ENCODE measurements at places on chromosomes 16 and 17.

- no peak for DNase-seq
Measured at GRCh38 chr16:23434380-23434779, 18.6 kb downstream of the COG7 start.

- no peak for DNase-seq
Measured at GRCh38 chr17:55582897-55583296, 71.6 kb upstream of the SMIM36 start.

GRCh38 chr17:1705004-1705403 lies 5.2 kb downstream of the TLCD2 start:
- no peak for DNase-seq

DNA sequence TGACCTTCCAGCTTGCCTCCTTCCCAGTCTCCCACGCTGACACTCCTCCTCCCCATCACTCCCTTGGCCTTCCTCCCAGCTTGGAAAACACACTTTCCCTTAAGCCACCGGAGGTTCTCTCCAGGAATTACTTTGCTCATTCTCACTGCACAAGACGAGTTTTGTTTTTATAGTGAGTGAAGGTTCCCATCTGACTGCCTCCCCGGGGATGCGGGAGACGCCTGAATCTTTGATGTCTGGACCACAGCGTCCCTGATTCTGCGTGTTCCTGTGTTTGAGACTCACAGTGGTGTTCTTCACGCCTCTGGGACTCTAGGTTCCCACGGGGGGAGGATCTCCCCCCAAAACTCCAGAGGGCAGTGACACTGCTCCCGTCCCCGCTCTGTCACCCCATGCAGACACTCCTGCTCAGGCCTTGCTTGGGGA lies 2.0 kb downstream of the DNAI2 start:
- DNase-seq: no peak
